Stimulated activated CD4-positive, alpha-beta T cell treated with anti-CD3 and anti-CD28 coated beads, Interleukin-15, amount 100 ng/mL, for 24 hours (primary cell): ENCODE measurements at places on chromosomes 2 and 18.
A peak's percentile ranks its signal among the peaks of the same experiment; 100 is the strongest.

GRCh38 chr2:61114147-61114546 is 47.8 kb upstream of the C2orf74 start:
- no peak for DNase-seq

GRCh38 chr2:65320946-65321345 is 93.3 kb downstream of the ACTR2 start:
- no peak for DNase-seq

GRCh38 chr18:79750980-79751571 is 46.7 kb upstream of the KCNG2 start:
- no peak for DNase-seq

DNA sequence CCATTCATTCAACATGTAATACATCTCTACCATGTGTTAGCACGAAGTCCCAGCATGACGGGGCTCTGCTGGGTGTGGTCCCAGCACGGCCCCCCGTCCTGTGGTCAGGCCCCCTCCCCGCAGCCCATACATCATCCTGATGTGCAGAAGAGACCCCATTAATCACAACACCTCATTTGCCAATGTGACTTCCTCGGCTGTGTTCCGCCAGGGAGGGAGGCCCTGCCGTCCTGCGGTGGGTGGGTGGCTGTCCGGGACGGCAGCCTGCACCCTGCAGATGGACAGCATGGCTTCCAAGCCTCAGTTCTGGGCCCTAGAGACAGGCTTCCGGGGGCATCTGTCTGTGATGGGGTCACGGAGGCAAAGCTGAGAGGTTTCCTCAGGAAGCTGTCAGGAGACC is 254.0 kb downstream of the CYP26B1 start:
- no peak for DNase-seq

DNA sequence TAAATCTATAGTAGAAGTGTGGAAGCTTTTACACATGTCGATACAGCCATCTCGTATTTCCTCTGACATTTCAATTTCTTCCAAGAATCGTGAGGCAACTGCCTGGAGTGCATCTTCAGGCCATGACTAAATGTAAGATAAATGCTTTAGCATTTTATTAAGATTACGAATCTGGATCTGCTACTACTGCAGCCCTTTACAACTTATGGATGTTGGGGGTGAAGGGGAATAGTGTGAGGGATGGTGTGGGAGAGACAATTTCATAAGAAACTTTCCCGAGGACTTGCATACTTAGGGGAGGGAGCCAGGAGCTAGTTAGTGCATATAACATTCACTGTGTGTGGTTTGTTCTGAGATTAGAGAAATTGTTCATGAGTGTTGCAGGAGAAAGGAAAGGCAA is 204.8 kb downstream of the SLC39A10 start:
- no peak for DNase-seq

DNA sequence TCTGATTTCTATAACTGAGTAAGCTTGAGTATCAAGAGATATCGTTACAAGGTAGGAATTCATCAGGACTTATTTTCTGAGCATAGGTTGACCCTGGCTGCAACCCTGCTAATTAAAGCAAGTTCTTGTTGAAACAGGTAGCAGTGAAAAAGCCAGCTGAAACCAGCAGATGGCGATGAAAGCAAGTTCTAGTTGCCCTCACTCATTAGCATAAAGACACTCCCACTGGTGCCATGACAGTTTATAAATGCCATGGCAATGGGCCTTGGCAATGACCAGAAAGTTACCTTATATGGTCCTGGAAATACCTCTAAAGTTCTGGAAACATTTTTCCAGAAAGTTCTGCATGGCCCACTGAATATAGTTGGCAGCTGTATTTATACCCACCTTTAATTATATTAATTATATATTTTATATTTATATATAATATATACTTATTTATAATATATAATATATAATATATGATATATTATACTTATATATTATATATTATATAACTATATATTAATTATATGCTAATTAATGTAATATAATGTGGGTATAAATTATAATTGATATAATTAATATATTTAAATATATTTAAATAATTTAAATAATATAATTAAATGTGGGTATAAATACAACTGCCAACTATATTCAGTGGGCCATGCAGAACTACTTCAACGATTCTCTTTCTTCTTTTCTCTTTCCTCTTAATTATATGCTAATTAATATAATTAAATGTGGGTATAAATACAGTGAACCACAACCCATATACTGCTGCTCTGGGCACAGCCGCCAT is 188.0 kb downstream of the CDH7 start:
- peak; percentile 14 for DNase-seq
